Activated T-helper 1 cell treated with anti-CD3 and anti-CD28 coated beads, Interleukin-12 subunit alpha, Interleukin-12 subunit beta, Interleukin-2, Interleukin-4 antibody, amounts not matched to agents 30 ng/mL and 10 ng/mL and 1 ng/mL, durations not matched to agents 14 hours and 24 hours and 36 hours (primary cell): ENCODE measurements at places on chromosomes 3 and 15. TPM values are rescaled to one million over a fixed set of nuclear protein-coding genes. Genes with fewer than 3 reads are reported as not detected.

C3orf20 gene
- 0.26 and 0.32 TPM in 2 replicates for total RNA-seq

SSUH2 gene
- total RNA-seq = not detected in 2 replicates

CCDC54 gene
- not detected in 2 replicates for total RNA-seq

CHRM5 gene
- total RNA-seq = not detected in 2 replicates

TMC3 gene
- not detected in 2 replicates for total RNA-seq

LYZL4 gene
- not detected in 2 replicates for total RNA-seq

ECE2 gene
- total RNA-seq = not detected in 2 replicates

ADAMTS17 gene
- total RNA-seq = 0.83 and 1.3 TPM in 2 replicates

AHSG gene
- 0.16 TPM in 1 of 2 replicates, not detected in the other for total RNA-seq

ADAMTS9 gene
- total RNA-seq = not detected in 2 replicates

ATP8B4 gene
- total RNA-seq = 49.7 and 52.9 TPM in 2 replicates

SCG5 gene
- 1.6 and 2.6 TPM in 2 replicates for total RNA-seq

TRPM1 gene
- total RNA-seq = not detected in 2 replicates

ISLR2 gene
- total RNA-seq = not detected in 2 replicates

DNA sequence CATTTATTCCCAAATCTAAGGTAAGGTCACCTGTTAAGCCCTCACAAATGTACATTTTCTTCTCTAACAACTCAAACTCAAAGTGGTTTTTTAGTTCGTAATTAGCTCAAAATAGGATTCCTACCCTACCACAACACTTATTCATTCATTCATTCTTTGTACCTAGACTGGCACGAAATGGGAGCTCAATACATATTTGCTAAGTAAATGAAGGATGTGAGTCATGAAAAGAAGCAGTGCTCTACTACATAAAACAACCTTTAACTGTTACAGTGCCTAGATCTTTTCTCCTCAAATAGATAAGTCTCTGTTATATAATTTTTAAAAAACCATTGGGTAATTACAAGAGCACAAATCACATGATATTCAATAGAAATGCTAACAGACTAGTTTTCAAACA, 13.1 kb downstream of the RSL24D1 start:
- no peak for DNase-seq

DNA sequence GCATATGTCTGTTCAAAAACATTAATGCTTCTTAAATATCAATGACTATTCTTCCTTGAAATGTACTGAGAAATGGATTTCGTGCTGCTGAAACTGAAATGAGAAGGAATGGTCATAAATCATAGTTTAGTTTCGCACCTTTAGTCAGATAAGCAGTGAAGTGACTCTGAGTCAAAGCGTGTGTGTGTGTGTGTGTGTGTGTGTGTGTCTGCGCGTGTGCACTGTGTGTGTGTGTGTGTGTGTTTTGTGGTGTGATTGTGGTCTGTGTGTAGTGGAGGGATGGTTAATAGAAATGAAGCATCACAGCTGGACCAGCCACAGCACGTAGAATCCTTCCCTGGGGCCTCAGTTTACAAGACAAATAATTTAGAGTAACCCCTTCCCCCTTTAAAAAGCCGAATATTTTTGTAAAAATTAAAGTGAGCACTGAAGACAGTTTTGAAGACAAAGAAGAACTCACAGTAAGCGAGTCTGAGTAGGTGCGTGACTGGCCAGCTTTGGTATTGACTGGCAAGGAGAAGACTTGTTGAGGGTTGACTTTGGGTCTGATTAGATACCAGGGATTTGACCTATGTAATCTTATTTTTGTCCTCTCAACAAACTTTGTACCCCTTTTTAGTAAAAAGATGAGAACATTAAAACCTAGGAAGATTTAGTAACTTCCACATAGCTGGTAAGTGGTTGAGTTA, 202.0 kb upstream of the IL12A start:
- DNase-seq = no peak

GRCh38 chr15:31403096-31403495, 76.5 kb downstream of the KLF13 start:
- DNase-seq = no peak

DNA sequence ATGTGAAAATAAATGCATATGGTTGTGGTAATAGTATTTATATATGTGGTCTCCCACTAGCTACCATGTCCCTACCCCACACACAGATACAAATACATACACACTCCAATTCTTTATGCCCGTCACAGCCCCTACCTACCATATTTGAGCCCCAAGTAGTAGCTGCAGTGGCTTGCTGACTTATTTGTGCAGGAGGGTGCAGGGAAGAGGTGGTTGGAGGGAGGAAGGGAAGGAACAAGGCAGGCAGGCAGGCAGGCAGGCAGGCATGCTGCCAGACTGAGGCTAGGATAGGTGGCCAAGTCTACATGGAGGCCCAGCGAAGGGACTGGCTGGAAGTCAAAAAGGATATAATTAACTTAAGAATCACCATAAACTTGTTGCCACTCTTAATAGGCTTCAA, 82.9 kb downstream of the SCN11A start:
- DNase-seq = no peak

DNA sequence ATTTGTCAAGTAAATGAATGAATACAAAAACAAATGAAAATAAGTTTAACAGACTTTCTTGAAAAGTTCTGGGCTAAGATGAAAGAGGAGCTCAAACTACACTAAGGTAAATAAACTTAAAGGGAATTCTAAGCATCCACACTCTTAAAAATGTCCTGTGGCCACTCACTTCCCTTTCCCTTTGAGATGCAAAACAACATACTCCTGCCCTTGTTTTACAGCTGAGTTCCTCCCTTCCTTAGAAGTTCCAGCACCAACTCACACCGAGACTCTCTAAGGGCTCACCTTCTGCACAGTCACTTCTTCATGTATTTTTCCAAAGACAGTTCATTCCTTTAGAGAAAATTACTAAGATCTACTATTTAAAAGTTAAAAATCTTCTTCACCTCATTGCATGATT, 123.3 kb upstream of the CMC1 start:
- DNase-seq = no peak

- no peak for DNase-seq
Measured at GRCh38 chr15:39585389-39585841, 4.5 kb downstream of the THBS1 start.

- no peak for DNase-seq
Measured at GRCh38 chr3:120125992-120126391, 31.7 kb upstream of the GSK3B start.

DNA sequence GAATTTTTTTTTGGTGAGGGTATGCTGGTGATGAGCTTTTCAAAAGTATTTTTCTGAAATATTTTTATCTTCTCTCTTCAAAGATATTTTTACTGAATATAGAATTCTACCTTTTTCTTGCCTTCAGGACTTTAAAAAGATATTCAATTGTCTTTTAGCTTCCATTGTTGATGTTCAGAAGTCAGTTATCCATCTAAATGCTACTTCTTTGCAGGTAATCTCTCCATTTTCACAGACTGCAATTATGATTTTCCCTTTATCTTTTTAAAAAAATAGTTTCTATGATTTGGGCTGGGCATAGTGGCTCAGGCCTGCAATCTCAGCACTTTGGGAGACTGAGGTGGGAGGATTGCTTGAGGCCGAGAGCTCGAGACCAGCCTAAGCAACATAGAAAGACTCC, 222.4 kb downstream of the IL20RB start:
- DNase-seq = no peak

DNA sequence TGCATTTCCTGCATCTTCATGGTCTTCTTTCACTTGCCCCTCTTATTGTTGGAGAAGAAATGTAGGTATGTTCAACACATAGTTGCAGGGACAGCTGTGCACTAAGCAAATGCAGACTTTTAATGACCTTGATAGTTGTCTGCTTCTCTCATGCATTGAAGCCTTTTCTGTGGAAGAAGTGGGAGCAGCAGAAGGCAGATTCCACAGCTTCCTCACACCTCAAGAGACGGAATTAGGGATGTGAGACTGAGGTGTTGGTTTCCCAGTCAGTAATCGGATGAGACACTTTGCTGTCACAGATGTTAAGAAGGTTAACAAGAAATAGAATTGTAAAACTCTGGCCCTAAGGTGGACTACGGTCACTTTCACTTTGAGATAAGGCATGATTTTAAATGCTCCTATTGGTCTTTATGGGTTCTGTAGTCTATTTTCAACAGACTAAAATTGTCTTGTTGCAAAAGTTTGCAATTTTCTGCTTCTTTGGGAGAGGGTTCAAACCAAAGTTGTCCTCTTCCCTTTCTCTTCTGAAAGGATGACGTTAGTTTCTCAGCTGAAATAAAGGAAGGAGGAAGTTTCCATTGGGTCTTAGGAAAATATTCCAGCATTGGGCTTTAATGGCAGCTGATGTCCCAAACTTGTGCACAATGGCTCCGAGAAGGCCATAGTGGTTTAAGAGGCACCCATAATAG, 117.4 kb downstream of the LPP start:
- no peak for DNase-seq

DNA sequence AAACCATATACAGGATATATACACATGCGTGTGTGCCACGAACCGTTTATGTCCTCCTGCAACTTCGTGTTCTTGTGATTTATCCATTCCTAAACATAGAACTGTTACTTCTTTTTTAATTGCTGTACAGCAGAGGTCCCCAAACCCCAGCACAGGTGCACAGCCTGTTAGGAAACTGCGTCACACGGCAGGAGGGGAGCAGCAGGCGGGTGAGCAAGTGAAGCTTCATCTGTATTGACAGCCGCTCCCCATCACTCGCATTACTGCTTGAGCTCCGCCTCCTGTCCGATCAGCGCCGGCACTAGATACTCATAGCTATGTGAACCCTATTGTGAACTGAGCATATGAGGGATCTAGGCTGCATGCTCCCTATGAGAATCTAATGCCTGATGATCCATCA, 34.9 kb upstream of the NRROS start:
- peak; percentile 44 for DNase-seq

DNA sequence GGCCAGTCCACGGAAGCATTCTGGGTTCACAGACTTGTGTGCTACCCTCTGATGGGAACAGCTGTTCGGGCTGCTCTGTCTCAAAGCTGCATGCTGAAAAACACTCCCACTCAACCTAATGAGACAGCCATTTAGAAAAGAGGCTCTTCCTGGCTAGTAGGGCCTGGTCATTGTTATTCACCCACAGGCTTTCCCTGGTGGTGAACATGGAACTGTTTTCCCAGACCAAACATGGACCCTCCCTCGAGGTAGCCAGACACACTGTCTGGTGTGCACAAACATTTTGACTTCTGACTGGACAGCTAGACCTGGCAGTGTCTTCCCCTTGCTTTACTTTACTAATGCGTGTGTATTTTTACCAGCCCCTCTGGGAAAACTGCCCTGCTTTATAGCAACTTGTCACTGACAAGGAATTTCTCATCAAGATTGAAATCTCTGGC, 39.0 kb downstream of the MECOM start:
- DNase-seq = no peak

DNA sequence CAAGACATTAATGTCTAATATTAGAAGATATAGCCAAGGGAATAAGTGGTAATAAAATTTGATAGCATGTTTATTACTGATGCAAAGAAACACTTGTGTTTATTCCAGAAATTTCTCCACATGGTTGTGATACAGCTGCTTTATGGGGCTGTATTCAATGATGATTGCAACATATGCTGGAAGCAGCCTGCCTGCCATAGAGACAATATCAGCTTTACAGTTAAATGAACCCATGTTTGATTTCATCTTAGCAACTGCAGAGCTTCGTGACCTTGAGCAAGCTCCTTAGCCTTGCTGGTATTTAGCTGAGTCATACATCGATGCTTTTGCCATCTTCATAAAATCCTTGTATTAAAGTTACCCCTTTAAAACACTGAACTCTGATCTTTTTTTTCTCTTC, 168.1 kb upstream of the STAC start:
- DNase-seq = no peak

DNA sequence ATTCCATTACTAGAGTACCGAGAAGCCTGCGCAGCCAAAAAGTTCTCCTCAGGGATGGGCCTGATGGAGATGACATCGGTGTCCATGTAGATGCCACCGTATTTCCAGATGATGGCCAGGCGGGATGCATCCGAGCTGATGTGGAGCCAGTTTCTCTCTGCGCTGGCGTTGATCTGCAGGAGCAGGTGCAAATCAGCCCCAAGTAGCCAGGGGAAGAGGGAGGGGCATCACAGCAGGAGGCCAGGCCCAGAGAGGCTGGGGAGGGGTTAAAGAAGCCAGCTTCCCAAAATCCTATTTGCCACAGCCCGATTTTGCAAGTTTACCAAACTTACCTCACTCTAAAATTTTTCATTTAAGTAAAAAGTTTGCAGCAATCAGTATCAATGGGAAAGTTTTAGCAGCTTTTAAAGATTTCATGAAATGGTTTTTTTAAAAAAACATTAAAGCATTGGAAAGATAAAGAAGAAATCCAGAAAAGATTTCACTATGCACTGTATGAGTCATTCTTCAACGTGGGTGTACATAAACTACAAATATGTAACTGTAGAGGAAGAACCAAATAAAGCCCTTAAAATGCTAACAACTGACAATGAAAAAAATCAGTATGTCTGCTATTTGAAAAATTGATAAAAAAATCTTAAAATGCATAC, 7.4 kb downstream of the A4GNT start:
- no peak for DNase-seq

- DNase-seq = no peak
Measured at GRCh38 chr3:110533089-110533488, 538.5 kb upstream of the NECTIN3 start.

- DNase-seq = no peak
Measured at GRCh38 chr15:59722476-59722875, 33.4 kb upstream of the BNIP2 start.

- DNase-seq = no peak
Measured at GRCh38 chr3:31369637-31370379, 162.9 kb upstream of the STT3B start.

GRCh38 chr3:15630646-15631350, 29.3 kb downstream of the BTD start:
- DNase-seq = no peak

DNA sequence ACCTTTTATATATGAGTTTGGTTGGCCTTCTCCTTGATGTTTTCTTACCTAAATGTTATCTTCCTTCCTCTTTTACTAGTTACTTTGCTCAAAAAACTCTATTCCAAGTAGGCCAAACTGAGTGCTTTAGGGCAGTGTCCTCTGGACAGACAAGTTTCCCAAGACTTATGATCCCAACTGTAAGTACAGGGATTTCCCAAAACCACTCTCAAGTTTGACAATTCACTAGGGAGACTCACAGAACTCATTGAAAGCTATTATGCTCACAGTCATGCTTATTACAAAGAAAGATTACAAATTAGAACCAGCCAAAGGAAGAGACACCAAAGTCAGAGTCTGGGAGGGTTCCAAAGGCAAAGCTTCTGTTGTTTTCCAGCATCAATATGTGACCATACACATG, 534.2 kb upstream of the ALCAM start:
- no peak for DNase-seq

GRCh38 chr3:177279118-177279815, 82.0 kb upstream of the TBL1XR1 start:
- DNase-seq = no peak

- DNase-seq = no peak
Measured at GRCh38 chr3:144774897-144775296, 803.3 kb downstream of the DIPK2A start.

DNA sequence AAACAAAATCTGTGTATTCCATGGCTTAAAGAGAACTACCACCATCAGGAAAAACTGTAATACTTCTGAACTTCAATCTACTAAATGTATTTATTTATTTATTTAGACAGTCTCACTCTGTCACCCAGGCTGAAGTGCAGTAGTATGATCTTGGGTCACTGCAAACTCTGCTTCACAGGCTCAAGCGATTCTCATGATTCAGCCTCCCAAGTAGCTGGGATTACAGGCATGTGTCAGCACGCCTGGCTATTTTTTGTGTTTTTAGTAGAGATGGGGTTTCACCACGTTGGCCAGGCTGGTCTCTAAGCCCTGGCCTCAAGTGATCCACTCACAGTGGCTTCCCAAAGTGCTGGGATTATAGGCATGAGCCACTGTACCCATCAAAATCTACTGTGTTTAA, 202.3 kb upstream of the POU1F1 start:
- no peak for DNase-seq

GRCh38 chr3:27034255-27034654, 334.9 kb downstream of the NEK10 start:
- no peak for DNase-seq
